GM12865 (cell line): ENCODE measurements at places on chromosomes 6 and 20.

DNA sequence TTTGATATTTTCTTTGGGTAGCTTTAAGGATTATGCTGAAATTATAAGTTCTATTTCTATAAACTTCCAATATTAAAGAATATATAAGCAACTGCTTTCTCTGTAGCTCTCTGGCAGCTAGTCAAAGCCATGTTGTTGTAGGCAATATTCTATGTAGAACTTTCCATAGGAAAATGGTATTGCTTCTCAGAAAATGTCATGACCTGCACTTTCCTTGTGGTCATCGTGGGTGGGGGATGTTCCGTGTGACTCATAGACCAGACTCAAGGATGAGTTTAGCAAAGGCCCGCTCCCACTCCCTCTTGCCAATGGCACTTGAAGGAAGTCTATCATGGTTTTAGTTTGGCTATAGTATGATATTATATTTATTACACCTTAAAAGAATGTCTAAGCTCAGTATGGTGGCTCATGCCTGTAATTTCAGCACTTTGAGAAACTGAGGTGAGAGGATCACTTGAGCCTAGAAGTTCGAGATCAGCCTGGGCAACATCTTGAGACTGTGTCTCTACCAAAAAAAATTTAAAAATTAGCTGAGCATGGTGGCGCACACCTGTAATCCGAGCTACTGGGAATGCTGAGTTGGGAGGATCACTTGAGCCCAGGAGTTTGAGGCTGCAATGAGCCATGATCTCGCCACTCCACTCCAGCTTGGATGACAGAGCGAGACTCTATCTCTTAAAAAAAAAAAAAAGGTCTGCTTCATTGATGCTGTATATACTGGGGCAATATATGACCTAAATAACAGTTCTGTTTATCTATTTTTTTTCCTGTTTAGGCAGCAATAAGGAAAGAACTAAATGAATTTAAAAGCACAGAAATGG is 36.6 kb upstream of the LTV1 start:
- DNase-seq: no peak

DNA sequence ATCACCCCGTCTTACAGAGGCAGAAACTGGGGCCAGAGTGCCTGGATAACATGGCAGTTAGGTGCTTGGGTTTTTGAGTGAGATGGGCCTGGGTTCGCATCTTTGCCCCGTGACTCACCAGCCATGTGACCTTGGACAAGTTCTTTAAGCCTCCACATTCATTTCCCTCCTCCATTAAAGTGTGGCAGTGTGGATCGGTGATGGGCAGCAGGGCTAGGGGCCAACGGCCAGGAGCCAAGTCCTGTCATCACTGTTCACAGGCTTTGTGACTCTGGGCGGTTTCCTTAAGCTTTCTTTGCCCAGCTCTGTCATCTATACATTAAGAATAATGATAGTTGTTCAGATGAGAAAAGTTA is 85.5 kb upstream of the PMEPA1 start:
- no peak for DNase-seq

- DNase-seq: peak; percentile 2
Observed at GRCh38 chr20:46255440-46256104, 52.7 kb downstream of the CDH22 start.

DNA sequence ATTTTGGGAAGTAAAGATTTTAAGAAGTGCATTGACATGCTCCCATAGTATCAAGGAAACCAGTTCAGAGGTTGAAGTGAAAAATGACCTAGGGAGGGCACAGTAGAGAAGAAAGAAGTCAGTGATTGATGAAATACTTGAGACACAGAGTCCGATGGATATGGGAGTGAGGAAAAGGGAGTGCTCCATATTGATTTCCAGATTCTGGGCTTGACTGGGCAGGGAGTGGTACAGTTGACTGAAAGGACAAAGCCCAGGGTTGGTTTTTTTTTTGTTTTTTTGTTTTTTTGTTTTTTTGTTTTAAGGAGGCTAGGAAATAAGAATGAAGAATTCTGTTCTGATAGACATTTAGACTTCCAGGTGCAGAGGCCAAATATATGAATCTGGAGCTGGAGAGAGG is 86.7 kb upstream of the RIN2 start:
- DNase-seq: no peak

- peak; percentile 30 for DNase-seq
Observed at GRCh38 chr6:43636308-43636659, 644 bp downstream of the MAD2L1BP start.
